ENCODE measurements at places on chromosomes 1 and 21.

GRCh38 chr1:197995408-197996258 is 78.5 kb downstream of the LHX9 start:
- DNase-seq: peak; percentile 3

DNA sequence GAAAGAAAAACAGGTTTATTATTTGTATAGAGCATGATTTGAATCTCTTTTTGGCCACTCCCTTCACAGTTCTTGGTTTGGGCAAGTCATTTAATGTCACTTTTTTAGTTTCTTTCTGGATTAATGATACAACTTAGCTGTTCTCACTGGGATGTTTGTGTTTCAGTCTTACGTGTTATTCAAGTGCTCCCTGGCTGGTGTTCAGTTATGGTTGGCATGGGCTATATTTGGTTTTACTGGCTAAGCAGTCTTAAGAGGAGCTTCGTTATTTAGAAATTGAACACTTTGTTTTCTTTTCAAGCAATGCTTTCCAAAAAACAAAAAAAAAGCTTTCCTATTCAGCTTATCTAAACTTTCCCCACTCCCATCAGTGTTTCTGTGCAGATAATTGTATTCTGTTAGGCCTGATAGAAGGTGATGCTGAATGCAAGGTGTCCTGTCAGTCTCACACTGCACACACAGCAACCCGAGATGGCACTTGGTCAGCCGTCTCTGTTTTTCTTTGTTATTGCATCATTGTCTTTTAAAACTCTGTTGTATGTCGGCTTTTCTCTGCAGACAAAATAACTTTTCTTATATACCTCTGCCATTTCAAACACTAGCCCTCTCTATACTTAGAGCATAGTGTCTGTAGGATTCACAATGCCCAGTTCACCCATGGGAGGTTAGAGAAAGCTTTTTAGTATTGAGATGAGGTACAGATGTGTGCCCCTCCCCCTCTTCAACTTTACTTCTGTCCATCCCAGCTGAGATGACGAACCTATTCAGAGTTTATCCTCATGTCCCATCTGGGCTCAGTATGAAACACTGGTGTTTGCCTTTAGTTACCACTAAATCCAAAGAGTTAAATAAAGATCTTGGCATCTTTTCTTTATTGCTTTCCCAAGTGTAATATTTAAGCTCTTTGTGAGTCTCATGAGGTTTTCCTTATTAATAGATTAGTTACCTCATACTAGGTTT is 80.2 kb downstream of the VPS13D start:
- DNase-seq: no peak

- no peak for DNase-seq
Observed at GRCh38 chr1:25486602-25487001, 55.9 kb downstream of the MACO1 start.

- no peak for DNase-seq
Observed at GRCh38 chr1:197394831-197395608, 127.0 kb downstream of the CRB1 start.

DNA sequence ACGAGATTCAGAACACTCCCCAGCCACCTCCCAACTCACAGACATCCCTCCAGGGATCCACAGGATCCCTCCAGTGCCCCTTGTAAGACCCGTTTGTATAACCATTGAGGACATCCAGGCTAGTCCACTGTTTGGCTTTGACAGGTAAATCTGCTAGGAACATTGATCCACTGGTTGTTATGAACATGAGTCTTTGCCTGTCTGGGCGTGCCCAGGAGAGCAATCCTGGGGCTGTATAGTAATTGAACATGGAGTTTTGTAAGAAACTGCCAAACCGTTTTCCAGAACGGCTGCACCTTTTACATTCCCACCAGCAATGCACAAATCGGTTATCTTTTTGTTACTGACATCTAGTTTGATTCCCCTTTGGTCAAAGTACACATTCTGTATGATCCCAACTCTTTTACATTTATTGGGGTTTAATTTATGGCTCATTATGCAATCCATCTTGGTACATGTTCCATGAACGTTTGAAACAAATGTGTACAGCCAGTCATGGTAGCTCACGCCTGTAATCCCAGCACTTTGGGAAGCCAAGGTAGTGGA is 88.7 kb downstream of the WDR4 start:
- no peak for DNase-seq

- DNase-seq: no peak
Observed at GRCh38 chr1:185795181-185795580, 61.0 kb downstream of the HMCN1 start.

DNA sequence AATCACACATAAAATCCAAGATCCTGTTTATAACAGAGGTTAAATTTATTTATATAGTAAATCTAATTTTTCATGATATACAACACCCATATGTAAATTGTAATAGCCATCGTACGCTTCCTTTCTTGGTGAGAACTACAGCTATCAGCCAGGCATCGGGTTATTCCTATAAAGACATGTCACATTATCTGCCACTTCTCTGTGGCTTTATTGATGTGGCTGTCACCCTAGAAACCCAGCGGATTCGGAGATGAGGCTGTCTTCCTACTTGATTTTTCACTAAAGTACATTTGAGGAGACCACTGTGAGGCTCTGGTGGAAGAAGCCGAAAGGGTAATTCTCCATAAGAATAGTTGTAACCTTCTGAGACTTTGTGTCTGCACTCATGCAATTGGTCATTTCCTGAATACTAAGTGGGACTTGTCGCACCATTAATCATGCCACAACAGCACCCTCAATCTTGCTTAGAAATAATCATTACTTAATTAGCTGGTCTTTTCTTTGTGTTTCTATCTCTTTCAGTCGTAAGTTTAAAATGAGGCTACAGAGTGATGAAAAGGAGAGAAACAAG is 106.0 kb downstream of the NTNG1 start:
- no peak for DNase-seq
